Stimulated activated CD4-positive, alpha-beta T cell treated with anti-CD3 and anti-CD28 coated beads, Interleukin-1b, Interleukin-23, amount 100 ng/mL, for 48 hours (primary cell): ENCODE measurements at places on chromosomes 1 and 21.
A peak's percentile ranks its signal among the peaks of the same experiment; 100 is the strongest.

GRCh38 chr1:88502886-88503285 lies 181.2 kb upstream of the PKN2 start:
- no peak for DNase-seq

GRCh38 chr1:159008744-159009188 lies 941 bp upstream of the IFI16 start:
- DNase-seq, result peak; percentile 69

GRCh38 chr1:181712711-181713110 lies 229.4 kb downstream of the CACNA1E start:
- DNase-seq, result no peak

GRCh38 chr1:9784508-9785133 lies 39.1 kb downstream of the CLSTN1 start:
- peak; percentile 58 for DNase-seq

DNA sequence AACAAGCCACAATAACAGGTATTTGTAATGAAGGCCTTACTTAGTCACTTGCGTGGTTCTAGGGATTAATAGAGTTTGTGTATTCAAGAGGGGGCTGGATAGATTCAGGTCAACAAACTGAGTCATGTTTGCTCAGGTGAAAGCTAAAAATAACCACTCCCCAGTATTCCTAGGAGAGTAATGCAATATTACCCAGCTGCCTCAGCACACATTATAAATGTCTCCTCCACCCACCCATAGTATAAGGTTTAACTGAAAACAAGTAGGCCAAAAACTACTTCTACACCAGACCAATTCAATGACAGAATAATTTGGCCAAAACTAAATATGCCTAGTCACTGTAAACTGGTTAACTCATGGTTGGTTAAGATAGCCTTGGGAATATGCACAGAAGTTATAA lies 34.4 kb downstream of the WLS start:
- DNase-seq, result no peak

GRCh38 chr1:9271283-9271682 lies 21.4 kb upstream of the SPSB1 start:
- no peak for DNase-seq

DNA sequence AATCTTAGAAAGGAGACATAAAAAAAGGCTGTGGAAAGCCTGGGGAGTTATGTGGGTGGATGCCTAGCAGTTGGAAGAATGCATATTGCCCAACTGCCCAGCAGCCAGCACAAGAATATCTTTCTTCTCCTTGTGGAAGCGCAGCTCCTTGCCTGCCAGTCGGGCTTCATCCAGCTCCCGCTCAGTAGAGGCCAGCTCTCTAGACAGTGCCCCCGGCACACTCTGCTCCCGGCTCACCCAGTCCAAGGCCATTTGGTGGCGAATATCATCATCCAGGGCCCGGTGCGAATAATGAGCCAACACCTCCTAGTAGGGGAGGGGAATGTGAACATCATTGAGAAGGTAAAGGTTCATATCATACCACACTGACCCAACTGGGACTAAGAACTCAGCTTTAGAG lies 9.0 kb upstream of the RBM8A start:
- no peak for DNase-seq

DNA sequence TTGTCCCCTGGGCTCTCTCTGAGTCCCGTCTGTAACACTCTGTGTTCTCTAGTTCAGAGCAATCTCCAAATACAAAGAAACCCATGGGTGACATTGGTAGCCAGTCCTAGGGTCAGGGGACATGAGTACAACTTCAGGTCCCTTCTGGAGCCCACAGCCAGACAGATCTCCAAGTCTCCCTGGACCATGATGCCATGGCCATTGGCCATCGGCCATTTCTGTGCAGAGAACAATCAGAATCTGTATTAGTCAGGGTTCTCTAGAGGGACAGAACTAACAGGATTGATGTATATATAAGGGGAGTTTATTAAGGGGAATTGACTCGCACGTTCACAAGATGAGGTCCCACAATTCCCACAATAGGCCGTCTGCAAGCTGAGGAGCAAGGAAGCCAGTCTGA lies 106.9 kb downstream of the AJAP1 start:
- DNase-seq, result no peak

DNA sequence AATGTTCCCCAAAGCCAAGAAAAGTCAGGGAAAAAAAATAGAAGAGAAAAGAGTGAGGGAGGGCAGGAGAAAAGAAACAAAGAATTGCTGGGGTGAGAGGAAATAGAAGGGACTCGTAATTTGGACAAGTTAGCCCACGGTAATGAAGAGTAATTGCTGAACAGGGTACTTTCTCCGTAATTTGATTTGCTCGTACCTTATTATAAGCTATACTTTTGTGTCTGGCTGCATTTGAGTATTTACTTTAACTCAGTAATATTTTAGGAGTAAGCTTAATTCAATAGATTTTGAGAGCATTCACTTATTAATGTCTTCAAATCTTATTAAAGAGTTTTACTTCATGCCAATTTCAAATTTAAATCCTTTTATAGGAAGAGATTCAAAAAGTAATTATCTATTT lies 527.5 kb downstream of the COL11A1 start:
- DNase-seq, result no peak

- no peak for DNase-seq
Observed at GRCh38 chr21:33437140-33437539, 33.9 kb downstream of the IFNGR2 start.

GRCh38 chr1:207188901-207189300 lies 84.9 kb downstream of the C4BPA start:
- DNase-seq, result no peak
